ENCODE measurements at places on chromosomes 5 and 9. TPM values are rescaled to one million over a fixed set of nuclear protein-coding genes. Genes with fewer than 3 reads are reported as not detected.

Gene SUSD1
- total RNA-seq, result 7.9 TPM

Gene NOXA1
- 7.3 TPM for total RNA-seq

GRCh38 chr5:159619826-159620225, 289.5 kb upstream of the IL12B start:
- DNase-seq, result no peak

DNA sequence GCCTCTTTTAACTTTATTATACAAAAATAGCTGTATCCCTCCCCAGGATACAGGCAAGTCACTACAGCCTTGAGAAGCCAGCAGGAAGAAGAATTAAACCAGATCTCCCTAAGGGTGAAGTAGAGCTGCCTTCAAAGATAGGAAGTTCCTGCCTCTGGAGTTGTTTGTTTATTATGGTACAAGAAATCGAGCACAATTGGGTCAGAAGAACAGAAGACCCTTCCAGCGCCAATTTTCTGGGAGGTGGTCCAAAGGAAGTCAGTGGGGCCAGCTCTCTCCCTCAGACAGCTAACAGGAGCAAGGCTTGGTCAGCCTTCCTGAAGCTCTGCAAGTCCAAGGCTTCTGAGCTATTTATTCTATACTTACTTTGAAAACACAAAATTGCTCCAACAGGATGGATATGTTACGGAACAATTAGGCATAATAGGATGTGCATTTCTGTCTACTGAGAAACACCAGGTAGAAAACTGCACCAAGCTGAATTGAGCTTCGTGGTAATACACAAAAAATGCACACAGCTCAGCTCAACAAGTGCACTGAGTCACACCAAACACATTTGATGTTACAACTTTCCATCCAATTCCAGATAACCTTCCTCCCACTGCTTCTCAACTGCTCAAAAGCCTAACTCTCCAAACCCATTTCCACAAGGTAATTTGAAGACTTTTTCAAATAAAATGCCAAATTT, 16.0 kb downstream of the SERINC5 start:
- DNase-seq, result no peak

All from body of pancreas (tissue), 4 donors.